ENCODE measurements at places on chromosomes 1 and 21. TPM values are rescaled to one million over a fixed set of nuclear protein-coding genes. Genes with fewer than 3 reads are reported as not detected.

GNG12 gene
- 128 TPM for total RNA-seq

DNA sequence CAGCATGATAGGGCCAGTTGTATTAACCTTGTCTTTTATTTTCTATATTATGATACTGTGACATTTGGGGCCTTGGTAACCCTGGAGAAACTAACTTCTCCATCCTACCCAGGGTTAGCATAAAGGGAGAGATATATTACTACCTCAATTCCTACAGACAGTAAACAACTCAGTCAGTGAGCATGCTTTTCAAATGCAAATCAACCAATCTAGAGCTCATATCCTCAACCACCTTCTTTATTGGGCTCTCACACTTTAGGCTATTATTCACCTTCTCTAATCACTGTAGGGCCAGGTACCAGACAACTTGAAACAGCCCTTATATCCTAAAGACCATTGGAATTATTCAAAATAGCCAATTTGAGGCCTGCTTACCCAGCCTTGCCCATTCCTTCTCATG lies 477.6 kb downstream of the PTPRC start:
- no peak for DNase-seq

DNA sequence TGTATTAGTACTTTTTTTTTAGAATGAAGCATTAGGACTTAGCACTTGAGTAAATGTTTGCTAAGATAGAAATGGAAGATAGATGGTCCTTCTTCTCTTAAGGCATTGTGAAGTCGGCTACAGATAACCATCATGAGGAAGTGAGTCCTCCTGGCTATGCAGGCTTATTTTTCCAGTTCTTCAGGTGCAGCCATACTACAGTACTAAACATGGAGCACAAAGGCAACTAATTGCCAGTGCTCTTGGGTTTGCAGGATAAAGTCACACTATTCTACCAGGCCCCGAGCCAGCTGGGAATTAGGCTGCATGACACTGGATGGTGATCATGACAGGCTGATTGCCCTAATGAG lies 197.3 kb upstream of the SGIP1 start:
- DNase-seq = no peak

DNA sequence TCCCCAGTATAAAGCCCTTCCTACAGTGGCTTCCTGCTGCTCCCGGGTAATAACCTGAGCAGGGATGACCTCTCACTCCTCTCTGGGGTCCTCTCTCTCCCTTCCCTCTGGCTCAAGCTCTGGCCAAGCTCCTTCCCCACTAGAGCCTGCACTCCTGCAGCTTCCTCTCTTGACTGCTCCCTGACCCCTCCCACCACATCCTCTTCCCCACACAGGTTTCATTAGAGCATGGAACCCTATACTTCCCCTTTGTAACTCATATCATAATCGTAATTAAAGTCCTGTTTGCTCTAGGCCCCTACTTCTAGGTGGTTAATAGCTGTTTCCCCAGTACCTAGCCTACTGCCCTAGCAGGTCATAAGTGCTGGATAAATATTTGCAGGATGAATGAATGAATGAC lies 146.2 kb downstream of the C1orf21 start:
- no peak for DNase-seq

DNA sequence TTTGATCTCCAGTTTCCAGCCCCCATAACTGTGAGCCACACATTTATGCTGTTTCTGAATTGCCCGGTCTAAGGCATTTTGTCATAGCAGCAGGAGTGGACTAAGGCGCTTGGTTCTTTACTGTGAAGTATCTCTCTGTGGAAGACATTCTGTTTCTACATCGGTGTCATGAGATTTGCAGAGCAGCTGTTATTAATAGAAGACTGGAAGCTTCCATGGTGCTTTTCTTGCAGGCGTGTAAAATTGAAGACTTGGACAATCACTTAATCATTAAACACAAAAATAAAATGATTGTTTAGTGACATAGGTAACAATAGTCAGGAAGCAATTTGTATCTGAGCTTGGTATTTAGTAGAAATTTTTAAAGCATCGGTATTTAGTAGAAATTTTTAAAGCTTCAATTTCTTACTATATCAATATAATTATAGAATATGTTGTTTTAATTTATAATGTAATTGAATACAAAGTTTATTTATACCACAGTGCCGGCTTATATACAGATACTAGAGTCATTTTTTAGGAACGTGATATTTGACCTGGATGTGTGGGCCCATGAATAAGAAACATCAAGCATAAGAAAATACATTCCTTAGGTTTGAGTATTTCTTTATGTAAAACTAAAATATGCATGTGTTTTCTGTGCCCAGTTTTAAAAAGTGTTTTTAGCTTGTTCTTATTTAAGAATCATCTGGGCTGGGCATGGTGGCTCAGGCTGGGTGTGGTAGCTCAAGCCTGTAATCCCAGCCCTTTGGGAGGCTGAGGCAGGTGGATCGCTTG lies 60.6 kb upstream of the COL6A1 start:
- no peak for DNase-seq

- no peak for DNase-seq
These were observed 17.2 kb downstream of the NIBAN1 start for GRCh38 chr1:184956999-184957700.

- no peak for DNase-seq
These were observed 96.3 kb upstream of the TMPRSS15 start for GRCh38 chr21:18499761-18500376.

All from mesenteric fat pad (tissue), 1 donor.